ENCODE measurements at places on chromosomes 3 and 15.

DNA sequence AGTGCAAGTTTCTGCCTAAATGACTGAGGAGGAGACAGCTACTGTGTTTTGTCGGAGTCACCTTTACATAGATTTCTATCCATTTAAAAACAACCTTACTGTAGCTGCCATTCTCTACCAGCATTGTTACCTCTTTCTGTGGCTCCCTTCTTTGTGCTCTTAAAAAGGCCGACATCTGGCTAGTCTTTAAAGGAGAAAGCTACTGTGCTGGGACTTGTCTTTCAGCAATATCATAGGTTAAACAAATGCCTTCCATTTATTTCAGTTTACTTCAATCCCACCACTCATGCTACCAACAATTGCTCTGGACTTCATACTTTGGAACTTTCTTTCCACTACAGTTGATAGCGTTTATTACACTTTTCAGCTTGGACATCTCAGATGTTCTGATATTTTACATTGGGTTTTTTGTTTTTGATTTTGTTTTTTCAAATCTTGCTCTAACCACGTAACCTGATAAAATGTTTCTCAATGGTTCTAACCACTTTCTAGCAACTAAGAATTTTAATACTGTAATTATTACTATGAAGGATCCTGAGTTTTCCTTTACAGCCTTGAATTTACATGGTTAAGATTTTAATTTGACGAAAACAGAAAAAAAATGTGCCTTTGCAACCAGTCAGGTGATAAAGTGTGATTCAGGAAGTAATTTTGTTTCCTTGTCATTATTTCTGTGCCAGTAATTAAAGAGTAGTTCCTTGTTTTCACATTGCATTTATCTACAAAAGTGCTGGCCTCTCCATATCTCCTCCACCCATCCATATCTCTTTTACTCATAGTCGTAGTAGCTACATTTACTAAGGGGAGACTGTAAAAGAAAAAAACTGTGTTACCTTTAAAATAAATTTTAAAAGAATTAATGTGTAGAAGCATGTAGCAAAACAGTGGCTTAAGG, 1.3 kb upstream of the CBLB start:
- DNase-seq, result no peak
- peak overlapping the region; percentile 44 for H3K27ac ChIP-seq
- no peaks in the 10 kb centered on the region for H3K4me1 ChIP-seq
- peak overlapping the region; percentile 89 for H3K4me3 ChIP-seq
- H3K27me3 ChIP-seq, result peaks cover 2% of the 10 kb centered on the region
- peaks cover 14% of the 10 kb centered on the region for H3K36me3 ChIP-seq

DNA sequence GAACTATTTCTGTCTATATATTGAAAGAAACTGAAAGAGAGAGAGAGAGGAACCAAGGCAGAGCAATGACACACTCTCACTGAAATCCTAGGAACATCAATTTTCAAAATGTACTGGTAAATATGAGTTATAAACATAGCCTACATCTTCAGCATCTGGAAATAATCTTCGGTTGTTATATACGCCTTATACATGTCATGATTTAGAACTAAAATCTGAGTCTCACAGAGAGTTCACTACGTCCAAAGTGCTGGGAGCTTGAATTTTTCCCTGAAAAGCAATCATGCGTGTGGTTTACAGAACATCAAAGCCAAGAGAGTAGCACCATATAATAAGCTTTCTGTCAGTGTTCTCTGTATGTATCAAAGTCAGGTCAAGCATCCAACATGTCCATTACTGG, 420.0 kb upstream of the CBLB start:
- H3K4me3 ChIP-seq, result no peak overlapping the region
- no peak overlapping the region for H3K27ac ChIP-seq
- no peaks in the 10 kb centered on the region for H3K36me3 ChIP-seq
- no peaks in the 10 kb centered on the region for H3K27me3 ChIP-seq

DNA sequence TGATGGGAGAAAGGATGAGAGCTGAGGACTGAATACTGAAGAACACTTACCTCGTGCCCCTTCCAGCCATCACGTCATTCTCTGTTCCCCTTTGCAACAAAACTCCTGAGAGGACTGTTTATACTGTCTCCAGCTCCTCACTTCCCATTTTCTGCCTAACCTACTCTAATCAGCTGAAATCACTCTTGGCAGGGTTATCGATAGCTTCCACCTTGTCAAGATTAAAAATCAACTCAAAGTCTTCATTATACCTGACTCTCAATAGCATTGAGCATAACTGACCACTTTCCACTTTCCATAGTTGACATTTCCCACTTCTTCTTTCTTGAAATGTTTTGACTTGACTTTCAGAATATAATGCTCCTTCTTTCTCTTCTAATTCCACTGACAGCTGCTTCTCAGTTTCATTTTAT, 4.3 kb downstream of the BTBD1 start:
- DNase-seq, result no peak
- H3K4me1 ChIP-seq, result peaks cover 2% of the 10 kb centered on the region
- H3K36me3 ChIP-seq, result no peaks in the 10 kb centered on the region
- H3K27ac ChIP-seq, result no peak overlapping the region

- H3K4me3 ChIP-seq, result no peak overlapping the region
- H3K4me1 ChIP-seq, result peaks cover 35% of the 10 kb centered on the region
- no peak for DNase-seq
- no peaks in the 10 kb centered on the region for H3K36me3 ChIP-seq
- H3K27ac ChIP-seq, result no peak overlapping the region
Measured at GRCh38 chr3:193942516-193943055, 193.4 kb upstream of the HES1 start.

GRCh38 chr3:23183731-23184130, 19.4 kb upstream of the UBE2E2 start:
- no peak overlapping the region for H3K27ac ChIP-seq
- H3K4me3 ChIP-seq, result no peak overlapping the region
- no peaks in the 10 kb centered on the region for H3K4me1 ChIP-seq

- no peak for DNase-seq
- no peaks in the 10 kb centered on the region for H3K36me3 ChIP-seq
- H3K4me1 ChIP-seq, result peaks cover 11% of the 10 kb centered on the region
- no peak overlapping the region for H3K27ac ChIP-seq
- no peak overlapping the region for H3K4me3 ChIP-seq
Measured at GRCh38 chr3:13598926-13599886, 50.3 kb downstream of the FBLN2 start.

- no peaks in the 10 kb centered on the region for H3K4me1 ChIP-seq
- H3K36me3 ChIP-seq, result no peaks in the 10 kb centered on the region
- no peak for DNase-seq
Measured at GRCh38 chr15:39414201-39414600, 166.7 kb upstream of the THBS1 start.

DNA sequence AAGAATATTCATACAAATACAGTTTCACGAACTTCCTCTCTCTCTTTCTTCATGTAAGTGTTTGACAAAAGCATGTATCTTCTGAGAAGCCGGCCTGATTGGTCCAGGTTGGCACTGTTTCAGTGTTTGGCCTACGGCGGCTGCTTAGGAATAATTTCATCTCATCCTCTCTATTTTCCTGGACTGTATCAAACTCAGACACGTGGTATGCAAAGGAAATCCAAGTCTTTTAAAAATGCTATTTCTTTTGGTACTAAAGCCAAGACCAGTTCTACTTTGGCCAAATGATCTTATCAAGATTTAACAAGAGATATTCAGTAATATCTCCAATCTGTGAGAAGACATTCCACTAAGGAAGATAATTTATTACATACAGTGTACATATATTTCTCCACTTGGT, 152.8 kb downstream of the TIGIT start:
- no peak for DNase-seq
- H3K4me3 ChIP-seq, result no peak overlapping the region
- no peaks in the 10 kb centered on the region for H3K36me3 ChIP-seq

GRCh38 chr15:37824717-37825382, 109.6 kb upstream of the TMCO5A start:
- no peak overlapping the region for H3K27ac ChIP-seq
- no peak for DNase-seq
- no peaks in the 10 kb centered on the region for H3K4me1 ChIP-seq
- no peaks in the 10 kb centered on the region for H3K27me3 ChIP-seq
- H3K36me3 ChIP-seq, result no peaks in the 10 kb centered on the region

DNA sequence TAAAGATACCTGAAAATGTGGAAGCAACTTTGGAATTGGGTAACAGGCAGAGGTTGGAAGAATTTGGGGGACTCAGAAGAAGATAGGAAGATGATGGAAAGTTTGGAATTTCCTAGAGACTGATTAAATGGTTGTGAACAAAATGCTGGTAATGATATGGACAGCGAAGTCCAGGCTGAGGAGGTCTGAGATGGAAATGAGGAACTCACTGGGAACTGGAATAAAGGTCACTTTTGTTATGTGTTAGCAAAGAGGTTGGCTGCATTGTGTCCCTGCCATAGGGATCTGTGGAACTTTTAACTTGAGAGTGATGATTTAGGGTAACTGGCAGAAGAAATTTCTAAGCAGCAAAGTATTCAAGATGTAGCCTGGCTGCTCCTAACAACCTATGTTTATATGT, 13.0 kb downstream of the MITF start:
- no peaks in the 10 kb centered on the region for H3K27me3 ChIP-seq
- H3K27ac ChIP-seq, result no peak overlapping the region
- no peak overlapping the region for H3K4me3 ChIP-seq

- no peak for DNase-seq
- H3K27me3 ChIP-seq, result no peaks in the 10 kb centered on the region
- H3K36me3 ChIP-seq, result no peaks in the 10 kb centered on the region
- no peak overlapping the region for H3K27ac ChIP-seq
- H3K4me1 ChIP-seq, result peaks cover 5% of the 10 kb centered on the region
- H3K4me3 ChIP-seq, result no peak overlapping the region
Measured at GRCh38 chr3:149472030-149472797, 2.3 kb upstream of the TM4SF4 start.

DNA sequence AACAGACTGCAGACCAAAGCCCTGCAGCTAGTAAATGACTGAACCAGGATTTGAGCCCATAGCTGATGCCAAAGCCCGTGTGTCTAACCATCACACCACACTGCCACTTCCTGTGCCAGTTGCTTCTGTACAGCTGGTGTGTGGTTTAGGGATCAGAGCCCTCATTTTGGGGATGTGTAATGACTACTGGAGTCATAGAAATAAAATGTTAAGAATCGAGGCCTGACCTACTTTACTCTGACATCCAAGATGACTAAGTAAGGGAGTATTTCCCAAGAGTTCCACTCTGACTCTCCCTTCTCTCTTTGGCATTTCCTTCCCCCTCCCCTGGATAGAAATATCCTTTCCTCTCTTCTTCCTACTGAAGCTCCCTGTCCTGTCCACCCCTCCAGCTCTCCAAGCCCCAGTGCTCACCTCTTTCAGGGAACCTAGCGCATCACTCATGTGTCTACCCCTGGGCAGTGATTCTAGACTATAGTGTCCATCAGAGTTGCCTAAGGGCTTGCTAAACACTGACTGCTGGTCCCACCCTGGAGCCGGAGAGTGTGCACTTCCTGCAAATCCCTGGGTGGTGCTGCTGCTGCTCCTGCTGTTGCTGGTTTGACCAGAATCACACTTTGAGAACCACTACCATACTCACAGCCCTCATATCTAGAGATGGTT, 53.8 kb downstream of the MGLL start:
- H3K4me1 ChIP-seq, result no peaks in the 10 kb centered on the region
- H3K36me3 ChIP-seq, result no peaks in the 10 kb centered on the region
- H3K27me3 ChIP-seq, result peaks cover 2% of the 10 kb centered on the region
- no peak overlapping the region for H3K4me3 ChIP-seq

DNA sequence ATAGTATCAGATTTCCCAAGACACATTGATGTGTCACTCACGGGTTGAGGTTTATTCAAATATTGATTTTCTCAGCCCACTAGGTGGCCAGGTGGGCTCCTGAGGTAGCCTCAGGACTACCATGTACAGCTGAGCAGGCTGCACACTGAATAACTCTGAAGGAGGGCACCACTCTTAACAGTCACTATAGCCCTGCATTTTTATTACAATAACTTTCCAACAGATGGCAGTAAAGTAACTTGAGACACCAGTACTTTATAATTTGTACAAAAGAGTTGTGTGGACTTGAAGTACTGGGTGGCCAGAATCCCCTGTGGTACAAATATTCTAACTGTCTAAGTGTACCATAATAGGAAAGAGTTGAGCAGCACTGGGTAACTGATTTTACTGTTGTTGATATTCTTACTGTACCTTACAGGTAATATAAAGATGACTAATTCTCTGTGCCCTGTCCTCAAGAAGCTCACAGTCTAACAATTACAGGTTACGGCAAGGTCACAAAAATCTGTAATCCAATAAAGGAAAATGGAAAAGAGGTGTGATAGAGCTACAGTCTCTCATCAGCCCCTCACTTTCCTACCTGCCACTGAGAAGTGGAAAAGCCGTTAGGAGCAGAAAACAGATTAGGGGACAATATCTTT, 76.0 kb downstream of the ETFA start:
- H3K4me3 ChIP-seq, result no peak overlapping the region
- DNase-seq, result no peak
- H3K27ac ChIP-seq, result no peak overlapping the region
- no peaks in the 10 kb centered on the region for H3K36me3 ChIP-seq
- H3K4me1 ChIP-seq, result no peaks in the 10 kb centered on the region

DNA sequence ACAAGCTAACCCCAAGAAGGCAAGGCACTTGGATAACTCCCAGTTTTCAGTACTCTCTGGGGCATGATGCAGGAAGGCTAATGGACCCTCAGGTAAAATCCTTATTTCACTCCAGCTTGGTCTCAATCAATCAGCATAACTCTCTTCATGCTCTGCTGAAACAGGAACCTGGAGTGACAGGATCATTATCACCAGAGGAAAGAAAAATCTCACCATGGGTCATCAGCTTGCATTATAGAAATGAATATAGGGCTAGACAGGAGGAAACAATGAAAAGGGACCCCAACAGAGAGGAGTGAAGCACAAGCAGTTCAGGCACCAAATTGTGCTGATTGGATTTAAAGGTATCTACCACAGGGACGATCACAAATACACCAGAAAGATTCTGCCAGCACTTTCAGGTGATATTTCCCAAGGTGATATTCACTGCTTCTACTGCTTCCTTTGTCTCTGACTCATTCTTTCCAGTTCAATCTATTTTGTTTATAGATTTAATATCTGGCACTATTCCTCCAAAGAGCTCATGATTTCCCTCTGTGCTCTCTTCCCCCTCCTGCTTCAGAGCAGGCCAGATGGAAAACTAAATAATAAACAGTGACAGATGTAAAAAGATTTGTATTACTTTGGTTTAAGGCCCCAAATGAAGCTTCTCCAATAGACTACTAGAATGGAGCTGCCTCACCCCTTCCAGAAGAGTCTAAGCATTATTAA, 22.9 kb upstream of the THUMPD3 start:
- H3K36me3 ChIP-seq, result no peaks in the 10 kb centered on the region
- H3K27ac ChIP-seq, result no peak overlapping the region
- H3K27me3 ChIP-seq, result no peaks in the 10 kb centered on the region
- no peak for DNase-seq

DNA sequence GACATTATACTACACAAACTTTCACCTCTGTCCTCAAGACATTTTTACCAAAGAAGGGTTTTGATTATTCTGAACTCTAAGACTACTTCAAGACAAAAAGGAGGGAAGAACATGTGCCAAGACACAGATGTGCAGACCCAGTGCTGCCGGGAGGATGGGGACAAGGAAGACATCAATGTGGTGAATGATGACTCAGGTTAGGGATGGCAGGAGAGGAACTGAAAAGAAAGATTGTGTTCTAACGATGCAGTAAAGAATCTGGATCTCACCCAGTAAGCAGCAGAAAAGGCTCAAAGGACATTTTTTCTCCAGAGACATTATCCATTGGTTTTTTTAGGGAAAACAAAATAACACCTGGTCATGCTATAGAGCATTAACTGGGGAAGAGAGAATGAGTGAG, 449.9 kb upstream of the NR2F2 start:
- H3K36me3 ChIP-seq, result no peaks in the 10 kb centered on the region
- no peaks in the 10 kb centered on the region for H3K27me3 ChIP-seq
- H3K4me1 ChIP-seq, result peaks cover 9% of the 10 kb centered on the region
- no peak for DNase-seq

- H3K4me3 ChIP-seq, result no peak overlapping the region
- H3K27ac ChIP-seq, result no peak overlapping the region
- peaks cover 5% of the 10 kb centered on the region for H3K4me1 ChIP-seq
- DNase-seq, result no peak
Measured at GRCh38 chr3:197603317-197603933, 47.7 kb upstream of the BDH1 start.

All from neuronal stem cell (in vitro differentiated cells).